IMR-90 (cell line): ENCODE measurements at places on chromosomes 5 and 9. TPM values are rescaled to one million over a fixed set of nuclear protein-coding genes. Genes with fewer than 3 reads are reported as not detected.
A peak's percentile ranks its signal among the peaks of the same experiment; 100 is the strongest.

ACSL6 gene
- polyA plus RNA-seq = not detected in 2 replicates

TLX3 gene
- not detected in 2 replicates for polyA plus RNA-seq

FSTL4 gene
- polyA plus RNA-seq = not detected in 2 replicates

DNA sequence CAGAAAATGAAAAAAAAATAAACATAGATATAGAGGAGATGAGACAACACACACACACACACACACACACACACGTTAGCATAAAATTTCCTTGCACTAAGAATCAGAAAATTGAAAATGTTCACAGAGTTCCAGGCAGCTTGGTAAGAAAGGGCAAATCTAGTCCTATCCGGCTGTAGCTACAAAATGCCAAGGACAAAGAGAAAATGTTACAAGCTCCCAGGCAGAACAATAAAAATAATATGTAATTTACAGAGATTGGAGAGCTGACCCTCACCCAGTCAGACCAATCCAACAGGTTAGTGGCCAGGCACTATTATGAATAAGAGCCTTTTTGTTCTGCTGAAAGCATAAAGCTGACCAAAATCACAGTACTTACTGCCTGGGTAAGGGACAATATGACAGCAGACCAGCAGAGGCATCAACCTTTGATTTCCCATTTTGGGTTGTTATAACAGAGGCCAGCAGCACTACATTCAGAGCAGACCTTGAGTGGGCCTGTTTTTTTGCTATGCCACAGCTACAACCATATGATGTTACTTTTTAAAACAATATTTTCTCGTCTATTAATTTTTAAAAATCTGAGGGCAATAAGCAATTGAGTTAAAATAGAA, 892.6 kb downstream of the TAF11L14 start:
- no peak for DNase-seq

- DNase-seq = peak; percentile 33
Observed at GRCh38 chr5:61344187-61344944, 12.3 kb downstream of the ZSWIM6 start.

DNA sequence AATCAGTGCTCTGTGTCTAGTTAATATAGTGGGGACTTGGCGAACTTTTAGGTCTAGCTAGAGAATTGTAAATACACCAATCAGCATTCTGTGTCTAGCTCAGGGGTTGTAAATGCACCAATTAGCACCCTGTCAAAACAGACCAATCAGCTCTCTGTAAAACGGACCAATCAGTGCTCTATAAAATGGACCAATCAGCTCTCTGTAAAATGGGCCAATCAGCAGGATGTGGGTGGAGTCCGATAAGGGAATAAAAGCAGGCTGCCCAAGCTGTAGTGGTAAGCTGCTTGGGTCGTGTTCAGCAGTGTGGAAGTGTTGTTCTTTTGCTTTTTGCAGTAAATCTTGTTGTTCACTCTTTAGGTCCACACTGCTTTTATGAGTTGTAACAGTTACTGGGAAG, 3.6 kb upstream of the OTULINL start:
- no peak for DNase-seq

GRCh38 chr5:34058532-34058931, 15.5 kb upstream of the C1QTNF3 start:
- DNase-seq = no peak

GRCh38 chr9:7111413-7111812, 353.6 kb downstream of the KDM4C start:
- DNase-seq = no peak

- no peak for DNase-seq
Observed at GRCh38 chr9:99114846-99115500, 10.1 kb downstream of the TGFBR1 start.

DNA sequence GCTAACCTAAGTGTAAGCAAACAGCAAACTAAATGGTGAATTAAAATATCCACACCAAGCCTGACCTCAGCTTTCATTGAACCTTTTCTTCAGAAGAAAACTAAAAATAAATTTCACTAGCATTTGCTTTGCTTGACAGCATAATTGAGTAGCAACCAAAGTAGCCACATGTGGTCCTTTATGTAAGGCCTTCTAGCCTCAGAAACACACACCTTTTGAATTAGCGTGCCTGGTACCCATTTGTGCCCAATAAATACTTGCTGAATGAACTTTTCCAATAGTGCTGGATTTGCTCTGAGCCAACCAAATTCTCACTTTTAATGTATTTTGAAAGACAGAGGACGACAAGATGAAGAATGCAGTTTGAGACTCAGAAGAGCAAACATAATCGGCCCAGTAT, 2.1 kb upstream of the NIPBL start:
- no peak for DNase-seq

- peak; percentile 36 for DNase-seq
Observed at GRCh38 chr9:12993466-12993865, 218.6 kb downstream of the LURAP1L start.
